ENCODE measurements at places on chromosomes 3 and 15.

DNA sequence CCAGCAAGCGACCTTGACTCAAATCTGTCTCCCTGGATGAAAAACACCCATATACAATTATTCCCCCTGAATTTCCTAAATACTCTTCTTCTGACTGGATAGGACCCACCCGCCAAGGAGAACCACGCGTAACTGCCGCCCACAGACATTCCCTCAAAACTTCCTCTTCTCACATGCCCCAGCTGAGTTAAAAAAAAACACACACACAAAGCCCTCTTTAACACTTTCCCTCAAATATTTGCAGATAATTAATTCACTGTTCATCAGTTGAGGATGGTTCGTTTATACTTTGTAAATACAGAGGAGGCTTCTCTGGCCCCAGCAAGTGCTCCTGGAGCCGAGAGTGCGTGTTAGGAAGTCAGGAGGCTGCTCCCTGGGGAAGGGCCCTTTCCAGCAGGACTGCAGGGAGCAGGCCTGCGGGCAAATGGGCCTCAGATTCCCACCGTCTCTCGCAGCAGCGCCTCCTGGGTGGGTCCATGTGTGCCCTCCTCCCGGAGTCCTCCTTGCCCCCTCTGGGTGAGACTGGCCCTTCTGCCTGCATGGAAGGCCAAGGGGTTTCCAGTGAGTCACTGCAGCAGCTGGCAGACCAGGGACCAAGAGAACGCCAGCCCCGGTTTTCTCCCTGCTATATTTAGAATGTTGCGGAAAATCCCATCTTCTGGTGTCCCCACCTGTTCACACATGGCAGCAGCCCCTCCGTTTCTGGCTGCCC lies 46.8 kb downstream of the MGLL start:
- no peak for DNase-seq

DNA sequence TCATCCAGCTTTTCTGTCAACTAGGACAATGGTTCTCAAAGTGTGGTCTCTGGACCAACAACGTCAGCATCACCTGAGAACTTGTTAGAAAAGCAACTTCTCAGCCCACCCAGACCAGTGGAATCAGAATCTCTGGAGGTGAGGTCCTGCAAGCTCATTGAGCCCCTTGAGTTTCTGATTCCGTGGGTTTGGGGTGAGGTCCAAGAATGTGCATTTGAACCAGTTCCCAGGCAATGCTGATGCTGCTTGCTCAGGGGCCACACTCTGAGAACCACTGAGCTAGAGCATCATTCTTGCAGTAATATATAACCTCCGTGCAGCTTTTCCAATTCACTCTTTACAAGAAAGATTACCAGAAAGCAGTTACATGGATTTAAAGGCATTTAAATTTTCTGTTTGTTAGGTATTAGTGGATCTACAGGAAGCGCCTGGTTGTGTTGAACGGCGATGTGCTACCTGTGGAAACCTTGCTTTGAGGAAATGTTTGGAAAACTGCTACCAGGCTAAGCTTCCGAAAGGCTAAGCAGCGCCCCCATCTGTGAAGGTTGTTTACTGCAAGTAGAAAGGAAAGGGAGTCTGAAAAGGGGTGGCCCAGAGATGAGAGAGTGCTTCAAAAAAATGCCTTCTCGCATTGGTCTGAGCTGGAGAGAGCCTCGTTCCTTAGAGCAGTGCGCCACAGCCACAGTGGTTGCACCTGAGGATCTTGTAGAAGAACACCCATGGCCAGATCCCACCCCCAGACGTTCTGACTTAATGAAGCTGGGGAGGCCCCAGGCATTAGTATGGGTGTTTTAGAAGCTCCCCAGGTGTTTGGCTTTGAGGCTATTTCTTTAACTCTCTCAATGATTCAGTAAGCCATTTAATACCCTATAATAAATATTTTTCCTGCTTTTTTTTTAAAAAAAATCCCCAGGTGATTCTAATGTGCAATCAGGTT lies 50.0 kb downstream of the RLBP1 start:
- DNase-seq: peak; percentile 71

DNA sequence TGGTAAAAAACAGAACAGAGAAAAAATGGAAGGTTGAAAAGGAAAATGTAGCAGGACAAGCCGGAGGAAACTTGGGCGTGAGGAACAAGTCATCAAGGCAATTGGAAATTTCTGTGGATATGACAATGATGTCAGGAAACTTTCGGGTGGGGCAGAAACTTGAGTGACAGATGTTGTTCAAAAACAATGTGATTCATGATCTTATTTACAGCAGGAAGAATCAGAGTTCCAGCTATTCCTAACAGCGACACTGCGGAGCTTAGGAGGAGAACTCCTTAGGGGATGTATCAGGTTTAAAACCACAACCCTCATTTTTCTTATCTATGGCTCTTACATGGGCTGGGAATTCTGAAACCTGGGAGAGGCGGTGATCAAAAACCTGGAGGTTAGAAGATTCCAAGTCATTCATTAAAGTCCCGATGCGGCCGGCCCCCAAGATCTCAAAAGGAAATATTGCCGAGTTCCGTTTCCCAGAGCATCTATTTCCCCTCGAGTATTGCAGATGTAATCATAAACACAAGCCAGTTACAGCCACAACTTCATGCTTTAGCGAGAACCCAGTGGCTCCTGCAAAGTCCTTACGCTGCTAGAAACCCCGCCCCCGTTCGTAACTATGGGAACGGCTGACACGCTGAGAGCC lies 659 bp upstream of the ARRDC4 start:
- DNase-seq: no peak

DNA sequence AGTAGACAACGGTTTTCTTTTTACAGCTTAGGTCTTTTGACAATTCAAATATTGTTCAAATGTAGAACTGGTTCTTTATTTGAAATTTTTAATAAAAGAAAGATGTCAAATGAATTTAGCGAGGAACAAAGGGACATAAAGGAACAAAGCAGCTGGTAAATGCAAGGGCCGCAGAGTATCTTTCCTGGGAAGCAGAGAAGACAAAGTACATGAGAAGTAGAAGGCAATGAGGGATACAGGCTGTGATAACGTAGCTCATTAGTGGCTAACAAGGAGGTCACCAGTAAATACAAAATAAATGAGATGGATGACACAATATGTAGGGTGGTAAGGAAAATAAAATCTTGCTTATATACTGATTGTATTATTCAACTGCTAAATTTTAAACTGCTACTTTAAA lies 762.8 kb downstream of the VGLL3 start:
- no peak for DNase-seq

DNA sequence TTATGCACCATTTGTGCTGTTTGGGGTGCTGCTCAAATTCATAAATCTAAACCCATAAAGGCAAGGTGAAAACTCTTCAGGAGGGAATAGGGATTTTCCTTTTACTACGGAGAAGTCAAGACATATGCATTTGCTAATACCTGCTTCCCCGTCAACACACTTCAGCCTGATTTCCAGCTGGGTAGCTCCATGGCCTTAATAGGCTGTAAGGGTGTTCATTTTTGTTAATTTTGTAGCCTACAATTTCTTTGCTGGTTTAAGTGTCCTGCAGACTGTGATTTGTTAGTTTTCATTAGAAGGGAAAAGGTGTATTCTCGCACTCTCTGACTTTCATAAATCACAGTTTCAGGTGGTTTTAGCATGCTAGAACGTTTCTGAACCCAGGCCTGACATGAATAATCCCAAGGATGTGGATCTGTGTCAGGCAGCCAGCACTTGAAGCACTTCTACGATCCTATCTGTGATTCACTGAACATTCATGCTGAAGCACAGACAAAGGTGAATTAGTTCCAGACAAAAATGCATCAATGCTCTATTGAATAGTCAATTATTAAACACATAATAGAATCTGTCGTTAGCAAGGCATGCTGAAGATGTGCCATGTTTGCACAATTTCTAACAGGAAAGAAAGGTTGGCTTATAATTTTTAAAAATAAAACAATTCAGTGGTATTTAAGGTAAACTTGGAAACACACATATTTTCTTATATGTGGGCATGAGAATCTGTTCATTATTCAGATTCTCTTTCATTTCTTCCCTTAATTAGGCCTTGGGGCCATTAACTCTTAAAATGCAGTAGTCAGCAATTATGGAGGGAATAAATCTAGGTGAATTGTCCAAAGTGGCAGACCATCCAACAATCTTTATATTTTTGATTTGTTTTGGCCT lies 17.9 kb upstream of the NMNAT3 start:
- no peak for DNase-seq

DNA sequence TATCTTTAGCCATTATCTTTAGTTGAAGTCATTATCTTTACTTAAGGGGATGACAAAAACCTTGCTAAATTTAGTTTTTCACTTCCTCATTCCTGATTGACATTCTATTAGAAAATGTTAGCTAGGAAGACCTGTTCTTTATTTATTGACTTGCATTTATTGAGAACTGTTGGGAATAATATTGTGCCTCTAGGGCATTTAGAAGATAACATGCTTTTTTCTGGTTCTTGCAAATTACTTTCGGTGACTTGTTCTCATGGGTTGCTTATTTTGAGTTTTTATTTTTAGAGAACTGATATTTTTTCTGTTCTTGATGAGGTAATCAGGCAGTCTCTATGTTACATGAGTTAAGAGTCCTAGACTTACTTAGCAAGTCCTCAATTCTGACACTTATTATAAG lies 48.3 kb upstream of the CTDSPL start:
- peak; percentile 26 for DNase-seq

- no peak for DNase-seq
Observed at GRCh38 chr3:197015790-197016736, 13.6 kb downstream of the MELTF start.

GRCh38 chr3:136595913-136596697 lies 156.1 kb downstream of the STAG1 start:
- peak; percentile 47 for DNase-seq

DNA sequence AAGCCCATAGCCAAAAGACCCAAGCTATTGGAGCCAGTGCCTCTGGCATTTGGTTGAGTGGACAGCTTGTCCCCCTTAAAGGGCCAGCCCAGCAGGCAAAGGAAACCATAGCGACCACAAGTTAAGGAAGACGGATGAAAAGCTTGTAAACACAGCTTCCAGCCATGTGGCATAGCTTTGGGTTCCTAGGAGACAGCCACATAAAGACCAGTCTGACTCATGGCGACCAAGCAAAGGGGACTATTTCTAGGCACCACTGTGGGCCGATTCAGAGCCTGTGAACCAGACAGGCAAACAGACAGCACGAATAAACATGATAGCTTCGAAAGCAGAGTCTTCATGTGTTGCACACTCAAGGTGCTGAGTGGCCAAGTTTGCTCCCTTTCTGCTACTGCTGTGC lies 30.5 kb upstream of the SRGAP3 start:
- DNase-seq: no peak

DNA sequence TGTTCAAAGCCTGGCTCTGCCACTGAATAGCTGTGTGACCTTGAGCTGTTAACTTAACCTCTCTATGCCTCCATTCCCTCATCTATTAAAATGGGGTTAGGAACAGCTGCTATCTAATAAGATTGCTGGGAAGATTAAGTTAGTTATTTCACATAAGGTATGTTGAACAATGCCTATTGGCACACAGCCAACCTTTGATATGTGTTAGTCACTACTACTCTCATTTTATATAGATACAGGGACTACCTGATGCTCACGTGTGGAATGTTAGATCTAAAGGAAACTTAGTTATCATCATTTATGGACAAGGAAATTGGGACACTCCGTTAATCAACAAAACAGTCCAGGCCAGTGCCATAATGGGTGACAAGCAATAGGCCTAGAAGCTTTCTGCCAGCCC lies 332.4 kb upstream of the PPP2R3A start:
- DNase-seq: peak; percentile 1

- no peak for DNase-seq
Observed at GRCh38 chr3:30181178-30181465, 425.3 kb upstream of the TGFBR2 start.

DNA sequence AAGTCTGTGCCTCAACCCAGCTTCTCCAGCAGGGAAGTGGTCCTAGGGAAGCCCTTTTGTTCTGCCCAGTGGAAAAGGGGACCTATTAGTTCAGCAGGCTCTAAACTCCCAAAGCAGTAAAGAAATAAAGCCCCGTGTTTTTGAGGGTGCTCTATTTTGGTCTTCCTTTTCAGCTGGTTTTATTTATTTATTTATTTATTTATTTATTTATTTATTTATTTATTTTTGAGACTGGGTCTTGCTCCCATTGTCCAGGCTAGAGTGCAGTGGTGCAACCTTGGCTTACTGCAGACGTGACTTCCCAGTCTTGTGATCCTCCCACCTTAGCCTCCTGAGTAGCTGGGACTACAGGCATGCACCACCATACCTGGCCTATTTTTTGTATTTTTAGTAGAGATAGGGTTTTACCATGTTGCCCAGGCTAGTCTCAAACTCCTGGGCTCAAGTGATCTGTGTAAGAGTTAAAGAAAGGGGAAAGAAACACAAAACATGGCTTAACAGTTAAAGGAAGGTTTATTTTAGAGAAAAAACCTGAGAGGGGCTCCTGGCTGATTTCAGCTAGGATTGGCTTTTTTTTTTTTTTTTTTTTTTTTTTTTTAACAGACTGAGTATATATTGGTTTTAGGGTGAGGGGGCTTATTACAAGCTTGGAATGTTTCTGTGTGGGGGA lies 154.6 kb downstream of the CLSTN2 start:
- DNase-seq: no peak

GRCh38 chr3:8505621-8506020 lies 4.0 kb downstream of the LMCD1 start:
- no peak for DNase-seq

DNA sequence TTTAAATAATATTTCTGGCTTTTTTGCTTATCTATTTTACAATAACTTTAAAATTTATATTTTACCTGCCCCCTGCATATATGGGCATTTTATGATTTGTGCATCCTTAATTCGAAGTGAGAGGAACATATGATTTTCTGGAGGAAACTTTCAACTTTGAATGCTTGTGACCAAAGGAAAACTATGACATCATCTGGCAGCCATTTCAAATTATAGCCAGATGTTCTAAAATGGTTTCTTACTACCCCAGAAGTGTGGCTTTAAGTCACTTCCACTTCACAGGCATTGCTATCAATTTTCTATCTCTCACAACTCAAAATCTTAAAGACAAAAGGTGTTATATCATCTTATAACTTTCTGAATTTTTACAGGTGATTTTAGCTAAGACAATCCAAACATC lies 508.8 kb downstream of the RBMS3 start:
- DNase-seq: no peak

GRCh38 chr3:98551754-98552153 lies 20.0 kb downstream of the GPR15 start:
- DNase-seq: peak; percentile 70

- DNase-seq: no peak
Observed at GRCh38 chr15:60424006-60424405, 26.2 kb upstream of the ANXA2 start.
